Cerebellum (tissue), 4 donors: ENCODE measurements at places on chromosomes 7 and 10. TPM values are rescaled to one million over a fixed set of nuclear protein-coding genes. Genes with fewer than 3 reads are reported as not detected.

The PNLIPRP1 gene
- total RNA-seq, result not detected

The SFRP4 gene
- 2.2 TPM for total RNA-seq

The HOXA3 gene
- not detected for total RNA-seq

The MMRN2 gene
- 5.2 TPM for total RNA-seq

The ZCWPW1 gene
- total RNA-seq, result 2.8 TPM

The FAM25A gene
- not detected for total RNA-seq

The EIF4EBP2 gene
- total RNA-seq, result 63.2 TPM

The CYP3A7 gene
- total RNA-seq, result 0.45 TPM

The C10orf53 gene
- total RNA-seq, result 0.18 TPM
